Hindlimb muscle (tissue), 1 donor: ENCODE measurements at places on chromosomes 12 and 14.
A peak's percentile ranks its signal among the peaks of the same experiment; 100 is the strongest.

DNA sequence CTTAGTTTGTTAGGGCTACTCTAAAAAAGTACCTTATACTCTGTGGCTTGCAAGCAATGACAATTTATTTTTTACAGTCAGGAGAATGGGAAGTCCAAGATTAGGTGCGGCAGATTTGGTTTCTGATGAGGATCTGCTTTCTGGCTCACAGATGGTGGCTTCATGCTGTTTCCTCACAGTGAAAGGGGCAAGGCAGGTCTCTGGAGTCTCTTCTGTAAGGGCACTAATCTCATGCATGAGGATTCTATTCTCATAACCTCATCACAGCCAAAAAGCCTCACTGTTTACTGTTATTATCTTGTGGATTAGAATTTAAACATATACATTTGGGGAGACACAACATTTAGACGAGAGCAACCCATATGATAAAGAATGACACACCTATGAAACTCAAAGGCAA is 1957.4 kb upstream of the SEL1L start:
- no peak for DNase-seq

- DNase-seq, result no peak
Observed at GRCh38 chr14:64197996-64198395, 96.2 kb downstream of the ESR2 start.

DNA sequence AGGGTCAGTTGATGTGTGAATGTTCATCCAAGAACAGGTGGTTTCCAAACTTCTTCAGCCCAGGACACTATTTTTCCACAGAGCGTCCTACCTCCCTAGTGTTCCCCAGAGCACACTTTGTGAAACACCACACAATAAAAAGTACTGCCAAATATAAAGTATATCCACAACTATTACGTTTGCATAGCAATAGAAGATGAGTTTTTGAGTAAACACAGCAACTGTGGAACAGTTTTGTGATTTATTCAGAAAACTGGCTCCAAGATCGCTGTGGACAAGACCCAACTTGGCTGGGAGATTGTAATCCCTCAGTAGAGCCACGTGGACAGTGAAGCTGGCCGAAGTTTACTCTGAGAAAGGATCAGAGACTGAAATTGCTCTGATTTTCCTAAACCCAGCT is 14.5 kb upstream of the MAP1LC3B2 start:
- DNase-seq, result peak; percentile 94

GRCh38 chr12:6345319-6346091 is 3.6 kb upstream of the TNFRSF1A start:
- no peak for DNase-seq

DNA sequence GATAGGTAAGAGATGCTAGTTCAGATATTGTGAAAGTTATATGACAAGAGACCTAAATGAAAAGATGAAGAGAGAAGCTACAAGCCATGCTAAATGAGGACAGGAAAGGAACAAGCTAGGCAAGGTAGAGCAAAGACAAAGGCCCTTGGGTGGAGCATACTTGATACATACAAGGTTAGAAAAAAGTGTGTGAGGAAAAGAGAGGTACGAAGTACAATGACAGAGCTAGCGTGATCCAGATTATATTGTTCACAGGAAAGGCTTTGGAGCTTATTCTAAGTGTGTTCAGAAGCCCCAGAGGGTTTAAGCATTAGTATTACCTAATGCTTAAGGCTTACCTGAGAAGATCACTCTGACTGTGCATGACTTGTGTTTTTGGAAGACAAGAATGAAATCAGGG is 75.0 kb downstream of the SLCO1B3 start:
- no peak for DNase-seq

DNA sequence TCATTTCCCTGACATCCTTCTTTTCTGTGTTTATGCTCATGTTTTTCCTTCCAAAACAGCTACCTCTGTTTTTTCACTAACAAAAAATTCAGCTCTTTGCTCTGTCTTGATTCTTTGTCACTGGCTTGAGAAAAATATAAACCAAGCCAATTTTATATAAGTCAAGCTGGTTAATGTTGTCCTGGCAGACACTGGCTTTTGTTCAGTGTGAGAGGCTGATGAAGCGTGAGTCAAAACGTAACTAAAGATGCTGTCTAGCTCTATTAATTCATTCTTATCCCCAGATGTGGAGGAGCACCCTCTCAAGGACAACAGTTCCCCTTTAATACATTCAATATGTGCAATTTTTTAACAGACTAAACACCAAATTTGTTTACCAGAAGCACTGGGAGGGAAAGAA is 15.8 kb downstream of the TSPAN8 start:
- no peak for DNase-seq

GRCh38 chr12:18165889-18166288 is 75.9 kb upstream of the RERGL start:
- DNase-seq, result no peak

DNA sequence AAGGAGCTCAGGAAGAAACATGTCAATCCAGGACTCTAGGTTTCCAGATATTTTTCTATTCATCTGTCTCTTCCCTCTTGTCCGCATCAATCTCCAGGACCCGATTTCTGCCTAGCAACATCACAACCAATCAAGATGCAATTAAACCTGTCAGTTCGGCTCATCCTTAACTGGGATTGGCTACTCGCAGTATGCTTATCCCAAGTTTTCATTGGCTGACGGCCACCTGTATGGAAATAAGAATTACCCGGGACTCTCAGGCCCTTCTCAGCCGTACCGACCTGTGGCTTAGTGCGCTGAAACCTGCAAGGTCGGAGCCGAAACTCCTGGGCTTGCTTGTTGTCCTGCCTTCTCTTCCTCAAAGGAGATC is 20.4 kb upstream of the ATP5MC2 start:
- DNase-seq, result peak; percentile 49

DNA sequence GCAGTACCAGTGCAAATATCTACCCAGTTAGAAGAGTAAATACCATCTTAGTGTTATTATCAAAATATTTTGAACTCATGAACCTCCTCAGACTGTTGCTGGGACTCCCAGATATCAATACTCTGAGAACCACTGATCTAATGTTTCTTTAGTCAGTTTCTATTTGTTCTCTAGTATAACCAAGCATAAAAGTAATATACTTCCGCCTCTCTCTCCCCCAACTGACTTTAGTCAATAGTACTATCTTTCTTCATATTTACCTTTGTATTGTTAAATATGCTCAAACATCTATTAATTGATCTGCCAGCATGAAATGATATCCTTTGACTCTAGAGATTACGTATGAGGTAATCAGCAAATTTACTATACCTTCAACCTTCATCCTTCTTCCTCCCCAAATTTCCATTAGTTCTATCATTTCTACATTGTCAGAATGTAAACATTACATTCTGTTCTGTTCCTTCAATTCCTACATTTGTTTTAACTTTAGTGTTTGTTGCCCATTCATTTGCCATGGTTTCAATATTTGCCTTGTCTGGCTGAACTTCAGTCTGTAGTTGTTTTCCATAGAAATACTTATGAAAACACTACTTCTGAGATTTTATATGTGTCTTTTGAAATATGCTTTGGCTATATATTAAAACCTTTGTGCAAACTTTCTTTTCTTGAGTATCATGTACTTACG is 192.5 kb upstream of the PDE3A start:
- no peak for DNase-seq

DNA sequence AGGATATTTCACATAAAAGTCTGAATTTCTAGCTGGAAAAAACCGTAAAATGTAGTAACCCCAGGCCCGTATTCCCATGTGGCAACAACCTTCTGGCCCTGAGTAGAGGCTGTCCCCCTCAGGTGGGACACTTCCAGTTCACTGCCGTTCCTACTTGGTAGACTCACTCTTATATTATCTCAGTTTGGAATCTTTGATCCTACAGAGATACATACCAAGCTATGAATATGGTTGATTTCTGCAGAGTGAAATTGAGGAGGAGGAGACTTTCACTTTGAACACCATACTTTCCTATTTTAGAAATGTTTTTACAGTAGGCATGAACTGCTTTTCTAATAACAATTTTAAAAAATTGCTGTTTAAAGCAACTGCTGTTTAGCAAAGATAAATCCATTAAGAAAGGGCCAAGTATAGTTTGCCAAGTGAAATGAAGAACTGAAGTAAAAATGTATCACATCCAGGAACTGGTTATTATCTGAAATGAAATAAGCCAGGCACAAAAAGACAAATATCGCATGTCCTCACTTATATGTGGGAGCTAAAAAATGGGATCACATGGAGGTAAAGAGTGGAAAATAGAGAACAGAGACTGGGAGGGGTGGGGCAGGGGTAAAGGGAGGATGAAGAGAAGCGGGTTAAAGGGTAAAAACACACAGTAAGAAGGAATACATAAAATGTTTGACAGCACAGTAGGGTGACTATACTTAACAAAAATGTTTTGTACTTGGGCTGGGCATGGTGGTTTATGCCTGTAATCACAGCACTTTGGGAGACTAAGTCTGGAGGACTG is 92.8 kb upstream of the METAP2 start:
- no peak for DNase-seq

DNA sequence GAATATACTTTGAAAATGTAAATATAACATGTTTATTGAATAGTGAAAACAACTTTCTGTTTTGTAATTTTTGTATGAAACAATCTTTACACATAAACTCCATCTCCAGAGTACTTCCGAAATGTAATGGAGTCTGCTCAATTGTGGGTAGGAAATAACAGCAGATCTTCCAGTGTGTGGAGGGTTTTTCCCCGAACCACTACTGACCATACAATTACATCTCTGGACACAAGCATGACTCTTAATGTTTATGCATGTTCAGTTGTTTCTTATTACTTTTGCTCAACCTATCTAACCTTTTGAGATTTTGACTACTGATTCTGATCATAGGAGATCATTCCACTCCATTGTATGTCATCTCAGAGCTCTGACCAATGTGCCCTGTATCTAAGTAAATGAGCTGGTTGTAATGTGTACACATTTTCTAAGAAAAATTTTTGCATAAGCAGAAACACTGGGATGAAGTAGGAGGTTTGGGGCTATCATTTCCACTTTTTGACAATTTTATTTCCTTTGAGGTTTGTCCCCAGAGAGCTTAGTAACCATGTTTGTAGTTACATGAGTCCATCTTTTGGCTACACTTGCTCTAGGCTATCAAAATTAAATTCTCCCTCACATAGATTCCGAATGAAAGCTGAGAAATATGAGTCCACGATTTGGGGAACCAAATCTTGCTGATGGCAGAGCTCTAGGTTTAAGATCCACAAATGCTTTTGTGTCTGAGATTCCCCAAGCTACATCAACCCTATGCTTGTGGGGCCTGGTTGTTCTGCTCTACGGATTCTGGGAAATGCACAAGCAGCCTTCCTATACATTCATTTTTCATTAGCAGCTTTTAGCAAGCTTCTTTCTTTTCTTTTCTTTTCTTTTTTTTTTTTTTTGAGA is 21.4 kb upstream of the CLEC4D start:
- DNase-seq, result no peak

- no peak for DNase-seq
Observed at GRCh38 chr12:21552635-21553328, 26.7 kb downstream of the SPX start.

GRCh38 chr14:104931304-104931770 is 6.7 kb downstream of the PLD4 start:
- DNase-seq, result no peak

DNA sequence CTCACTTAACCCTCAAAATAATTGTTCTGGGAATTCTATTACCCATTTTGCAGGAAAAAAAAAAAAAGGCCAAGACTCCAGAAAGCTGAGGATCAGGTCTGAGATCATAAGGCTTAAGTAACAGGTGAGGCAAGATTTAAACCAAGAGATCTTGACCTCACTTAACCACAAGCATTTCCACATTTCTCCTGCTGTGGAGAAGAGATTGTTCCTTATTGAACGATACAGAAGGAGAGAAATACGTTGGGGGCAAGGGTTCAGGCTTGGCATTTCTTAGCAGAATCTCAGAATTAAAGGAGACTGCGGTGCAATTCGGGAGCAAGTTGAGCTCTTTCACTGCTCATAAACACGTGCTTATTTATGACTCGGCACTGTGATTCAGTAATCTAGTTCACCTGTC is 885.3 kb upstream of the TMEM132C start:
- no peak for DNase-seq

DNA sequence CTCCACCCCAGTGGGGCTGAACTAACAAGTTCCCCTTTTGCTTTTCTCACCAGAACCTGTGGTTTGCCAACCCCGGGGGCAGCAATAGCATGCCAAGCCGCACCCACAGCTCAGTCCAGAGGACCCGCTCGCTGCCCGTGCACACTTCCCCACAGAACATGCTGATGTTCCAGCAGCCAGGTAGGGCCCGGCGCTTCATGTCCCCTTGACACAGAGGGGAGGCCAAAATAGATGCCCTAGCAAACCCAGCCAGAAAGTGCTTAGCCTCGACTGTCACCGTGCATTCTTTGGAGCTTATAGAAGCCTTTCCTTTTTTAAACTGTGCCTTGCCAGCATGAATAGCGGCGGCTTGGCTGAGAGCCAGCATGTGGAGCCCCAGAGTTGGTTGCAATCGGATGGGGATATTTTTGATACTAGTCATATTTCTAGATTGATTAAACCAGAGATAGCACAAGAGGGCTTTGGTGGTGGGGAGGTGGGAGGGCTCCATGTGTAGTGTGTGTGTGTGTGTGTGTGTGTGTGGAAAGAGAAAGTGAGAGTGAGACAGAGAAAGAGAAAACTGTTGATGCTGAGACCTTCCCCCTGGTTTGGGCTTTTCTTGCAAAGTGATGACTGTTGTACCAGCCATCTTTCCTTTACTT is 126.1 kb downstream of the GCH1 start:
- DNase-seq, result no peak

DNA sequence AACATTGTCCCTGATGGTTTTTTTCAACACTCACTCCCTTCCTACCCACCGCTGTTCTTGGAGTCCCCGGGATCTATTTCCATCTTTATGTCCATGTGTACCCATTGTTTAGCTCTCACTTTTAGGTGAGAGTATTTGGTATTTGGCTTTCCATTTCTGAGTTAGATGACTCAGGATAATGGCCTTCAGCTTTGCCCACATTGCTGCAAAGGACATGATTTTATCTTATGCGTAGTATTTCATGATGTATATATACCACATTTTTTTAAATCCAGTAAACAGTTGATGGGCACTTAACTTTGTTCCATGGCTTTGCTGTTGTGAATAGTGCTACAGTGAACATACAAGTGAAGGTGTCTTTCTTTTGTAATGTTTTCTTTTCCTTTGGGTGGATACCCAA is 123.5 kb upstream of the KITLG start:
- DNase-seq, result no peak

DNA sequence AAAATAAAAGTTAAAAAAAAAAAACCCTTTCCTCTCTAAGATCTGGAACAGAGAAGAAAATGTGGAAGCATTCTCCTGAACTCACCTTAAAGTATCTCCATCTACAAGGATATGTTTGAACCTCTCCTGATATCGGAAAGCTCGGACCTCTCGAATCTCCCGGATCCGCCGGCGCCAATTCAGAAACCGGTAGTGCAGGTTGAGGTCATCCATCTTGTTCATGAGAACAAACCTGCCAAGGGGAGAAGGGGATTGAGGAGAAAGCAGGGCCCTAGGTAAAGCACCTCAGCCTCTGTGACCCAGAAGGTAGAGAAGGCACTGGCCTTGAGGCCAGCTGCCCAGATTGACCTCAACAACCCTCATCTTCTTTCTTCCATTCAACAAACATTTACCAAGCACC is 2.2 kb downstream of the SPRYD3 start:
- no peak for DNase-seq

GRCh38 chr14:65414961-65415589 is 2.5 kb downstream of the FUT8 start:
- peak; percentile 23 for DNase-seq

- DNase-seq, result no peak
Observed at GRCh38 chr12:57250956-57251355, at the start of gene STAC3. Gene STAC3 (minus strand): TSS chr12:57251187. CDS start chr12:57249636, 1,551 bp downstream.

- no peak for DNase-seq
Observed at GRCh38 chr14:90731487-90731886, 84.7 kb downstream of the TTC7B start.
